Breast epithelium (tissue), 4 donors: ENCODE measurements at places on chromosomes 2 and 18. TPM values are rescaled to one million over a fixed set of nuclear protein-coding genes. Genes with fewer than 3 reads are reported as not detected.
A peak's percentile ranks its signal among the peaks of the same experiment; 100 is the strongest.

- H3K36me3 ChIP-seq = no peaks in the 10 kb centered on the region
- H3K27ac ChIP-seq = no peak overlapping the region
- H3K4me1 ChIP-seq = no peaks in the 10 kb centered on the region
- H3K27me3 ChIP-seq = peaks cover 22% of the 10 kb centered on the region
- no peak overlapping the region for H3K4me3 ChIP-seq
Observed at GRCh38 chr2:71460595-71461303, 7.4 kb downstream of the DYSF start.

GRCh38 chr2:108330979-108331378 is 42.3 kb downstream of the SULT1C2 start:
- no peak overlapping the region for H3K4me3 ChIP-seq
- no peaks in the 10 kb centered on the region for H3K27me3 ChIP-seq
- no peak overlapping the region for H3K27ac ChIP-seq
- H3K4me1 ChIP-seq = no peaks in the 10 kb centered on the region

GRCh38 chr2:95061119-95061512 is 35.6 kb downstream of the MAL start:
- H3K27ac ChIP-seq = no peak overlapping the region
- no peak overlapping the region for H3K4me3 ChIP-seq
- no peaks in the 10 kb centered on the region for H3K36me3 ChIP-seq
- DNase-seq = no peak

DNA sequence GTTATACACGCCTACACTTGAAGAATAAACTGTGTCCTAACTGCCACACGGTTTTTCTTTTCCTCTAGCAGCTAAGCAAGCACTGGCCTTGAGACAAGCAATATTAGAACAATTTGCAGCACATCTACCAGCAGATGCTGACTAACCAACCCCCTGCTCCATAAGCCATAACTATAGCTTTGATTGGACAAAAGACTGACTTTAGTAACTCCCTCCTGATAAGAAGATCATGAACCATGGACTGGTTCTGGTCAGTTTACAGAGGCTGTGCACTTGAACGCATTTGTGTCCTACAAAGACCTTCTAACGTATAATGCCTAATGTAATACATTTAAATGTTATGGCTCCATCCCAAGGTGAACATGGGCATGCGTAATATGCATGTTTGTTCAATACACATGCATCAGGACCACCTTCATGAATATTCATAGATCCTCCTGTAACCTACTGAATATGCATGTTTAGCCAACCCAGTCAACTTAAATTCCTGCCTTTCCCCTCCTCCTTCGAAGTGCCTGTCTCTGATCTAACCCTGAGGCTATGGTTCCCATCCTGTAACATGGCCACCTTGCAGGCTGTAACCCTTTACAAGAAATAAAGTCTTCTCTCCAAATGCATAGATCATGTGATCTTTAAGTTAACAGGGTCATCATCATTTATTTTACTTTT is 26.5 kb downstream of the SLC4A5 start:
- no peaks in the 10 kb centered on the region for H3K4me1 ChIP-seq
- DNase-seq = no peak
- H3K27me3 ChIP-seq = no peaks in the 10 kb centered on the region
- H3K27ac ChIP-seq = no peak overlapping the region
- no peaks in the 10 kb centered on the region for H3K36me3 ChIP-seq

DNA sequence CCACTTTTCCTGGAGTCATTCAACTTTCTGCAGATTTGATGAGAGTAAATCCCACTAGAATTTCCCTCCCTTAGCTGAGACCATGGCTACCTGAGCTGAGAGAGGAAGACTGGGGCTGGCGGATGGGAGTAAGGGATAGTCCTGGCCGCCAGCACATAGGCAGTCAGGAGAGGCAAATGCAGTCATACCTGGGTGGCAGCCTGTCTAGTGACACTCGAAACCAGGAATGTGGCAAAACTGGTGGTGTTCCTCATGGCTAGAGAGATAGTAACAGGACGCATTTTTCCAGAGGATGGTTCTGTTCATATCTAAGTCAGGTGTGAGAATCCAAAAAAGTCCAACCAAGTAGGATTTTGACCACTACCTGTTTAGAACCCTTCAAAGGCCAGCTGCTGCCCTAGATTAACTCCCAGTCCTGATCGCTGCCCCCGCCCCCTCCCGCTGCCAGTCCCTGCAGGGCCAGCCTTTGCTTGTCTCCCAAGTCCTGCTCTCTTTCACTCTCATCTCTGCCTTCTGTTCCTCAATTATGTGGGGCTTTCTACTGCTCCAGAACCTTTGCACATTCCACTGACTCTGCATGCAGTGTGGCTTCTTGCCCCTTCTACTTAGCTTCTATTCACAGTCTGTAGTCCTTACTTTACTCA is 17.4 kb upstream of the SCG2 start:
- DNase-seq = no peak
- H3K27ac ChIP-seq = no peak overlapping the region
- H3K27me3 ChIP-seq = no peaks in the 10 kb centered on the region
- no peak overlapping the region for H3K4me3 ChIP-seq
- H3K36me3 ChIP-seq = no peaks in the 10 kb centered on the region

EFEMP1 gene
- 445 TPM for total RNA-seq

DNA sequence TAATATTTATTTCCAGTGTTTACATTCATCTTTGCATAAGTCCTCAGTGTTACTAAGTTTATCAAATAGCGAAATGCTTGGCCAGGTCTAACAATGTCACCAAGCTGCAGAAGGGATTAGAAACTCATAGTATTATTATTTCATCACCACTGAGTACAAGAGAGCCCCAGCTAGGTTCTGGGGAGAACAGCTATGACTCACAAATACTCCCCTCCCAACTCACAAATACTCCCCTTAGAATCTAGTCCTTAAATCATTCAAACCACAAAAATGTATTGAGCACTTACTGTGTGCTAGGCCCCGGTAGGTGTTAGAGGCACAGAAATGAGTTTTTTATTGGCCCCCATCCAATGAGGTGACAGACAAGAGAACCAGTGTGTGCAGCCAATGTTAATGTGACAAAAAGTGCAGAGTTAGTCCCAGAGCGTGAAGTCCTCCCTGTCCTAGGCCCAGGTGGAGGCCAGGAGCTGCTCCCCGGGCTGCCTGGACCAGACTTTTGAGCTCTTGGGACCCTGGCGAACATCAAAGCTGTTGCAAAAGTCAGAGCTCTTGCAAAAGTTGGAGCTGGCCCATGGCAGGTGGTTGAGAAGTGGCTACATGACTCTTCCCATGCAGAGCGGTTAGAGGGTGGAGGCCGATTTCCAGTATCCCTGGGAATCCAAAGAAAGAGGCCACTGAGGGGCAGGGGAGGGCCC is 9.8 kb downstream of the STEAP3 start:
- no peak for DNase-seq
- H3K27ac ChIP-seq = no peak overlapping the region
- H3K4me3 ChIP-seq = no peak overlapping the region
- no peaks in the 10 kb centered on the region for H3K27me3 ChIP-seq
- H3K4me1 ChIP-seq = no peaks in the 10 kb centered on the region
- no peaks in the 10 kb centered on the region for H3K36me3 ChIP-seq

GRCh38 chr2:134917888-134918525 is 615 bp upstream of the CCNT2 start:
- H3K27ac ChIP-seq = peak overlapping the region; percentile 99
- no peaks in the 10 kb centered on the region for H3K36me3 ChIP-seq
- peaks cover 19% of the 10 kb centered on the region for H3K4me1 ChIP-seq
- no peaks in the 10 kb centered on the region for H3K27me3 ChIP-seq

DNA sequence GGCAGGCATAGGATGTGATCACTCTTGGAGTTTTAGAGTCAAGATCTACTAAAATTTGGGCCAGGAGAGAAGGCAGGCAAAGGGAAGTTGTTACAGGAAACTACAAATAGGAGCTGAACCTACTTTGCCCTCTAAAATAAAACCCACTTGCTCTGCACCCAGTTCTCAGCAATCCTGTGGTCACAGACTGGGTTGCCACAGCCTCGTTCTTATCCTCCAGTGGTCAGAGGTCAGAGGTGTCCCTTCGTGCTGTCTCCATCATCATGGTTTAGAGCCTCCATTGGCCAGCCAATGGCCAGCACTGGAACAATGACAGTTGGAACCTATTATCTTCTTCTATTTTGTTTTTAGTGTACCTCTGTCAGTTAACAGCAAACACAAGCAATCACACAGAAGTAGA is 90.7 kb upstream of the TNP1 start:
- no peaks in the 10 kb centered on the region for H3K36me3 ChIP-seq
- H3K27me3 ChIP-seq = no peaks in the 10 kb centered on the region
- no peak for DNase-seq
- H3K4me3 ChIP-seq = no peak overlapping the region

DNA sequence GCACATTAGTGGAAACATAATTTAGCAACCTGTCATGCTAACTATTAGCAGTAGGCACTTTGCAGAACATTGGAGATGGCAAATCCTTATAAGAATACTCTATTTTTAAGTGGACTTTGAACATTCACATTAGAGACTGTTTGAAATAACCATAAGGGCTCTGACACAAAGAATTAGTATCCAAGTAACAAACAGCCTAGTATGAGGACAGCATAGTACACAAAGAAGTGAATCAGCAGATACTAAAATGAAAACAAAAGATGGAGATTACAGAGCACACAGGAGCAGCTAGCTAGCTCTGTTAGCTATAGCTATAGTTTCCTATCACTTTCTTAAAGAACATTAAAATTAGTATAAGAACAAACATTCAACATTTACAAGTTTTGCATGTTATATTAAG is 256.3 kb upstream of the SPOPL start:
- H3K4me1 ChIP-seq = no peaks in the 10 kb centered on the region
- H3K36me3 ChIP-seq = no peaks in the 10 kb centered on the region
- no peak overlapping the region for H3K27ac ChIP-seq

DNA sequence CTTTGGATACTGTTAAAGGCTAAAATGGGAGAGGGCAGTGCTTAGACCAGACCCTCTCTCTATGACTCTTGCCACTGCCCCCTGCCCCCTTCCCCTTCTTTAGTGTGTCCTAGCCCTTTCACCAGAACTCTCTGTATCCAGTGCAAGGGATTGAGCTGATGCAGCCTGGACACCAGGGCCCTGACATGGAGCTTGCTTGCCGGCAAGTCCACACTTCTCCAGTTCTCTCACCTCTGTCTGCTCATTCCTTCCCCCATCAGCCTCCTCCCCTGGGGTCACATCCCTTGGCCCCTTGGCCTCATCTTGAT is 1.5 kb upstream of the WNT6 start:
- H3K4me3 ChIP-seq = no peak overlapping the region
- H3K27me3 ChIP-seq = peaks cover 8% of the 10 kb centered on the region
- DNase-seq = no peak
- H3K27ac ChIP-seq = no peak overlapping the region

GRCh38 chr2:207283356-207283755 is 117.6 kb upstream of the KLF7 start:
- H3K27ac ChIP-seq = no peak overlapping the region
- no peak for DNase-seq
- no peaks in the 10 kb centered on the region for H3K4me1 ChIP-seq
- H3K4me3 ChIP-seq = no peak overlapping the region
- H3K27me3 ChIP-seq = no peaks in the 10 kb centered on the region

DNA sequence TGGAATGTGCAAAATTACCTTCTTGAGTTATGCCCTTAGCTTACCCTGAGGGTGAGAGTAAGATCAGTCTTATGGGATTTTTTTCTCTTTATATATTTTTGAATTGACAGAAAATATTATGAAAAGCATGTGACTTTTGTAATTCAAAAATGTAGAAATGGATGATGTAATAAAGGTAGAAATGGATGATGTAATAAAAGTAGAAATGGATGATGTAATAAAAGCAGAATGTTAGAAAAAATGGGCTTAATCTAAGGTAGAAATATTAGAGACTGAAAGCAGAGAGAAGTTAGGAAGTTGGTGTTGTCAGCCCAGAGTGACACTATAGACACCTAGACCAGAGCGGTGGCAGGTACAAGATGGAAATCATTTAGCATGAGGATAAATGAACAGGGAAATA is 107.1 kb upstream of the THSD7B start:
- H3K27ac ChIP-seq = no peak overlapping the region
- H3K36me3 ChIP-seq = no peaks in the 10 kb centered on the region
- H3K27me3 ChIP-seq = no peaks in the 10 kb centered on the region
- no peak overlapping the region for H3K4me3 ChIP-seq
- H3K4me1 ChIP-seq = no peaks in the 10 kb centered on the region

DNA sequence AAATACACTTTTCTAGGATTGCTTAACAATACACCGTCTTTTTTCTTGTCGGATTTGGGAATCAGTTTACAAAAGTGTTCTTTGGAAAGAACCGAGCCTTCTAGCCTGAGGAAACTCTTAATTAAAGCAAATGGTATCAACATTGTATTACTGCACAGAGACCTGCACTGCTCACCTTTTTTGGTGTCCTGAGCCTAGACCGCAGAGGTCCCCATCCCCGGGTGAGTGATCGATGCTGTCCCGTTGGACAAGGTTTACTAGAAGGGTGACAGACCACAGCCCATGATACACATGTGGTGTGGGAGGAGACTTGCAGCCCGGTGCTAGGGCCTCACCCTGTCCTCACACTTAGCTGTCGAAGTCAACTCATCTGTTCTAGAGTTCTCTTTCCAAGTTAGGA is 55.3 kb downstream of the TSHZ1 start:
- H3K4me1 ChIP-seq = no peaks in the 10 kb centered on the region
- H3K27ac ChIP-seq = no peak overlapping the region
- H3K4me3 ChIP-seq = no peak overlapping the region
- no peaks in the 10 kb centered on the region for H3K36me3 ChIP-seq
- DNase-seq = no peak

DNA sequence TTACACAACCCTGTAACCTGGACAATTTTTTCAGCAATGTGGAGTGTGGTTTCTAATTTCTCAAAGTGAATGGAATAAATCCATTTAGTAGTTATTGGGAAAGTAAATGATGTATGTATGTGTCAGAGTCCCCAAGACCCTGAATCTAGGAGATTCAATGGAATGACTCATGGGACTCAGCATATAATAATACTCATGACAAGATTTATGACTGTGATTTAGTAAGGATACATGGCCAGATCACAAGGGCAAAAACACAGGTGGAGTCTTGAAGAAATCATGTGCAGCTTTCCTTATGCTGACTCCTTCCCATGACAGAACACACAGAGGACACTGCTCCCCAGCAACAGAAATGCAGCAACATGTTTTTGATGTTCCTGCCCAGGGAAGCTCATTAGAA is 1877.7 kb upstream of the LRRTM1 start:
- H3K27ac ChIP-seq = no peak overlapping the region
- no peak for DNase-seq
- no peak overlapping the region for H3K4me3 ChIP-seq
- H3K4me1 ChIP-seq = no peaks in the 10 kb centered on the region

- H3K4me1 ChIP-seq = no peaks in the 10 kb centered on the region
- H3K36me3 ChIP-seq = no peaks in the 10 kb centered on the region
- H3K27me3 ChIP-seq = no peaks in the 10 kb centered on the region
- H3K4me3 ChIP-seq = no peak within 1 kb of the TSS
- no peak for DNase-seq
Observed at GRCh38 chr2:102473020-102473419, at the start of gene SLC9A4. Gene SLC9A4, plus strand, starts transcription at chr2:102473226. Its CDS starts 534 bp downstream, at chr2:102473760.

NAT8 gene
- total RNA-seq = not detected

UGT1A8 gene
- not detected for total RNA-seq

- peak overlapping the region; percentile 44 for H3K27ac ChIP-seq
- no peaks in the 10 kb centered on the region for H3K4me1 ChIP-seq
- no peak for DNase-seq
- H3K27me3 ChIP-seq = no peaks in the 10 kb centered on the region
Observed at GRCh38 chr18:36629138-36629530, 199.7 kb downstream of the TPGS2 start.

CGREF1 gene
- 3.4 TPM for total RNA-seq

GALNT3 gene
- total RNA-seq = 58.5 TPM

- H3K36me3 ChIP-seq = no peaks in the 10 kb centered on the region
- no peak overlapping the region for H3K27ac ChIP-seq
- DNase-seq = no peak
- no peaks in the 10 kb centered on the region for H3K4me1 ChIP-seq
- no peaks in the 10 kb centered on the region for H3K27me3 ChIP-seq
- no peak overlapping the region for H3K4me3 ChIP-seq
Observed at GRCh38 chr18:28127228-28127627, 49.7 kb downstream of the CDH2 start.

GRCh38 chr2:62209427-62209991 is 13.6 kb downstream of the B3GNT2 start:
- no peaks in the 10 kb centered on the region for H3K36me3 ChIP-seq
- H3K4me3 ChIP-seq = no peak overlapping the region
- DNase-seq = no peak
- no peaks in the 10 kb centered on the region for H3K27me3 ChIP-seq
